NCI-H1092 treated with DMSO at 0.1 percent for 48 hours (cell line): ENCODE measurements at places on chromosomes 2 and 18.

DNA sequence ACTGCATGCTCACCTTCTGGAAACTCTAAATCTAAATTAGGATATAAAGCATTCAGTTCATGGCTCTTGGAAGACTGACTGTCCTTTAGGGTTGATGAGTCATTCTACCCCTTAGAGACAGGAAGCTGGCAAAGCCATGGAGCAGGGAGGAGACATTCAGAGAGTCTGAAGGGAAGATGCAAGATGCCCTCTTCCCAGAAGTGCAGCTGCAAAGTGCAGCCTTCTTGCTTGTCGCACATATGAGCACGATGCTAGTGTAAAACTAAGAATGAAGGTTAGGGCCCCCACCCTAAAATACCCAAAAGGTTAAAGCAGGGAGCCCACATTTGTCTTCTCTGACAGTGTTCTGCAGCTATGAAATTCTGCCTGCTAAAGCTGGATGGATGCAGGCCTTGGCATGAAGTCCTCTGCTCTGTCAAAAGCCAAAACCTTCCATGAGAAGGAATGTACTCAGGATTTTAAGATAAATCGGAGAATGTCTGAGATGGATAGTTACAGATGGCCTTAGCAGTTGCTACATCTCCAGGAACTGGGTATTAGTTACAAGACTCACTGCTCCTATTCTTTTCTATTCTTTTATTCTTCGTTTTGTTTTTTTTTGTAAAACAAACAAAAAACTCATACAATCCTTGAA lies 89.7 kb downstream of the POLE4 start:
- DNase-seq: no peak

- DNase-seq: no peak
Observed at GRCh38 chr2:12335131-12335530, 381.6 kb upstream of the TRIB2 start.

DNA sequence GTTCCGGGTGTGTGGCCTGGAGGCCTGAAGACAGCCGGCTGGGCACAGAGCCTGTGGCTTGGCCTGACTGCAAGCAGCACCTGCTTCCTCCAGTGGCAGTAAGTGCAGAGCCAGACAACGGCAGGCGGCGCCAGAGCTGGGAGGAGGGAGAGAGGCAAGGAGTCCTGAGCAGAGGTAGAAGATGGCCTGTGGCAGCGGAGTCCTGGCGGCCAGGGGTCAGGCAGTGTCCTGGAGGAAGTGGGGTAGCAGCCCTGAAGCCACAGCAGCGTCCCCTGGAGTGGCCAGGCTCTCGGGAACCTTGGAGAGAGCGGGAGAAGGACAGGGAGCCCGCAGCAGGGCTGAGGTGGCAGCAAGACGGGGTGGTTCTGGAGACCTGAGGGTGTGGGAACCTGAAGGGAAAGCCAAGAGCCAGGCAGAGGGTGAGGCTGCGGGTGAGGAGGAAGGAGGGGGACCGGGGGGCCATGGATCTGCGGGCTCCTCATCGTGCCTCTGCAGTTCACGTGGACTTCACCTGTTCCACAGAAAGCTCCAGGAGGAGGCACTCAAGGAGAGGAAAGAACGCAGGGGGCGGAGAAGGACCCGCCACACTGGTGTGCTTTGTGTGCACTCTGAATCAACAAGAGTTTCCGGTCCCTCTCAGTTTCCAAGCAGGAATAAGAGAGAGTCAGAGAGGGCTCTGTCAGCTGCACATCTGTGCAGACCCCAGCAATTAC lies 85.9 kb downstream of the USP40 start:
- peak; percentile 59 for DNase-seq

GRCh38 chr2:9720352-9721093 lies 89.7 kb upstream of the YWHAQ start:
- DNase-seq: peak; percentile 70

DNA sequence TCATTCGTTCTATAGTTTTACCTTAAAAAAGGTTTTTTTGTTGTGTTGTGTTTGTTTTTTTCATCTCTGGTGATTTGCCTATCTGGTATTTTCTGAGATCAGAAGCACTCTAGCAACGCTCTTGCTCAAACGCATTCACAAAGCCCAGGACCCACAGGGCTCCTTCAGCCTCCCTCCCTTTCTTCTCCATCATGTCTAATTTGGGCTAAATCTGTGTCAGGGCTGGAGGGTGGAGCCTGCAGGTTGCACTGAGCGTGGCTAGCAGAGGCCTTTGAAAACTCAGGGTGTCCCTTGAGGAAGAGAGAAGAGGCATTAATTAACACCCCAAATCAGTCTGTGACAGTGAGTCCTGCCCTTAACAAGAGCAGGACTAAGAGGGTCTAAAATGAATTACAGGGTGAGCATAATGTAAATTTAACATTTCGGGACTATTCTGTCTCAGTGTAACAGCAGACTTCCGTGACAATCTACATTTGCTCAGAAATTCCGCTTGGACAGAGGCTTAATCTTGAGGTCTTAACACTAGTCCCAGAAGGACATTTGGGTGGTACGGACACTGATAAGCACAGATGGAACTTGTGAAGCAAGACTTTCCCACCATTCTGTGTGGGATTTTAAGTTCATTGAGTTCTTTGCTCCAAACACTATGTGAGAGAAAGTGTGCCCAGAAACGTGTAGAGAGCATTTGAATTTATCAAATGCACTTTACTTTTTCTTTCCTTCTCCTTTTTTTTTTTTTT lies 174.4 kb upstream of the APCDD1 start:
- DNase-seq: no peak

GRCh38 chr2:60219536-60219935 lies 333.9 kb downstream of the BCL11A start:
- DNase-seq: no peak

DNA sequence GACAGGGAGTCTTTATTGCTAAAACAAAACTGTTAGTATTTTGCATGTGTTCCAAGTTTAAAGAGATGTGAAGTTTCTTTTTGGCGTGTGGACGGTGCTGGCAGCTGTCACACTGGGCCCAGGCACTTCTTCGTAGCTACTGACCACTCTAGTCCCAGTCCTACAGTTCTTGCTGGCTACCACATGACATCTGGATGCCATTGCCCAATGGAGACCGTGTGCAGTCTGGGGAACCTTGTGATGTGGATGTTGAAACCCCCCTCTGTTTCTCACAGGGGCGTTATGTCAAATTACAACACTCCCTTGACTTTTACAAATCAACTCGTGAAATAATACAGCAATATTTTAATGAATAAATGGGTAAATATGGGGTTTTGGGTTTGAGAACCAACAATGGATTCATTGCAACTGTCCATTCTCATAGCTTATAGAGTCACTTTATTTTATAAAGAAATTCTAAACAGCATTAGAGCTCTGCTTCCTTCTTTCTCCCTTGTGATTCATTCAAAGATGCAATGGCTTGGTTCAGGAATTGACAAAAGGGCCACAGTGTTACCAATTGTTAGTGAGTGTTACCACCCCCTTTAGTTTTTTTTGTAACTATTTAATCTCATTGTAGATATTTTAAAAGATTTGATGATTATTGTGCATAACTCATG lies 1.2 kb downstream of the GPD2 start:
- DNase-seq: no peak

DNA sequence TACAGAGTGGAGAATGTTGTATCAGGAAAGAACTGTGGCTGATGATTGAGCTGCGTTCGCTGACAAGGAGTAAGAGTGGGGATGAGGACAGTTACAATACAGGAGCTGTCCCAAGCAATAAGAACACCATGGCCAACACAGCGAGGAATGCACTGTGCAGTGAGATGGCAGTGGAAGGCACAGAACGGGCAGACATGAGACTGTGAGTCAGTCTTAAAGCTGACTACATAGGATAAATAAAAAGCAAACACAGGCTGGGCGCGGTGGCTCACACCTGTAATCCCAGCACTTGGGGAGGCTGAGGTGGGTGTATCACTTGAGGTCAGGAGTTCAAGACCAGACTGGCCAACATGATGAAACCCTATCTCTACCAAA lies 89.8 kb downstream of the CABYR start:
- DNase-seq: no peak

DNA sequence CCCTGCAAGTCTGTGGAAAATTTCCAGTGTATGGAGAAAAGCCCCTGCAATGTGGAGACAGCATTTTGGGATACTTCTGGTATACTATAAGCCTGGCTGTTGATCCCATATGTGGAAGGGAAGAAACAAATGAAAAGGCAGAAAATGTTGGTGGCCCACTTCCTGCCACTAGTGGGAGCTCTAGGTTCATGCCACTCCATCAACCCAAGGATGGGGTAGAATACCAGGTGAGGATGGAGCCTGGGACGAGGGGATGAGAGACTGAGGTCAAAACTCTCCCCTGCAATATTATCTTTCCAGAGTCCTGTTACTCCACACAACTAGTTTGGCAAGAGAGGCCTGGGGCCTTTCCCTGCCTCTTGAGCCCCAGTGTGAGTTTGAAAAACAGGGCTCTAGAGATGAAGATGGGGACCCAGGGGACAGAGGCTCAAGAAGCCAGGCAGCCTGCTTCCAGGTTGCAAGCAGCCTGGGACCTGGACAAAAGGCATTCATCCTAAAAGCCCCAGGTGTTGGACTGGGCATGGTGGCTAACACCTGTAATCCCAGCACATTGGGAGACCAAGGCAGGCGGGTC lies 31.9 kb downstream of the BMP10 start:
- no peak for DNase-seq

DNA sequence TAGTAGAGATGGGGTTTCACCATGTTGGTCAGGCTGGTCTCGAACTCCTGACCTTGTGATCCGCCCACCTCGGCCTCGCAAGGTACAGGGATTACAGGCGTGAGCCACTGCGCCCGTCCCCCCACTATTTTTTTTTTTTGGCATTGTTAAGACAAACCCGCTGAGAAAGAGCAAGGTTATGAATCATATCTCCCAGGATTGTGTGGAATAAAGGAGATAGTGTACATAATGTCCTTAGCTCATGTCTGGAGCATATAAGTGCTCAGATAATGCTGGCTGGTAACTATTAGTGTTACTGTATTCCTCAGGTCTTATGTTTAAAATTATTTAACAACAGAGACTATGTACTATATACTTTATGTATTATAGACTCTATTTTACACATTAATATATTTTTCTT lies 36.0 kb downstream of the TTC27 start:
- DNase-seq: no peak

DNA sequence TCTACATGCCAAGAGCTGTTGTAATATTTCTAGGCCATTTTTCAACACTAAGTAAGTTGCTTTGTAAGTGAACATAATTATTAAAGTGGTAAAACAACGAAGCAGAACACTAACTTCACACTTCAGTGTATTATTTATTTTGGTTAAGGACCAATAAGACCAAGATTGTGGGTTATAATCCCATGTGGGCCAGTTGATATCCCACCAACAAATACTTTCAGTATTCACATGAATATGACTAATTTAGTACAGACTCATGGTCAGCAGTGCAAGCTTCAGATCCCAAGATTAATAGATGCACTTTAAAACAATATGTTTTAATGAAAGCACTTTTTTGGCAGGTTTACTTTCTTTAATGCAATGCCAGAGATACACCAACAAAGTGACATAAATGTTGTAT lies 154.3 kb downstream of the LCLAT1 start:
- DNase-seq: no peak

DNA sequence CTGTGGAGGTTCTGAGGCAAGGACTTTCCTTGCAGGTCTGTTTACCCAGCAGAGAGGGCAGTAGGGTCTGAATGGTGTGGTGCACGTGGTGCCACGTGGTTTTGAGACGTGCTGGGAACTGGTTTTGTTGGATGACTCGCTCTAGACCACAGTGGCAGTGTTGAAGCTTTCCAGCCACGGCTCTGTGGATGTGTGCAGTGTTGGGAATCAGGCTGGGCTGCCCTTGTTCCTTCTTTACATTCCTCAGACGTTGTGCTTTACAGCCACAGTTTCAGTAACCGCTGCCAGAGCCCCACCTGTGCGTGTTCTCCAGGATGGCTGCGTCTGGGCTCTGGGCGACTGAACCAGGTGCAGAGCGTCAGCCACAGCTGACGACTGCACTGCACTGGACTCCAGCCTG lies 8.2 kb downstream of the CTDP1 start:
- DNase-seq: no peak

GRCh38 chr2:101466426-101466825 lies 8.5 kb downstream of the RFX8 start:
- DNase-seq: peak; percentile 16

DNA sequence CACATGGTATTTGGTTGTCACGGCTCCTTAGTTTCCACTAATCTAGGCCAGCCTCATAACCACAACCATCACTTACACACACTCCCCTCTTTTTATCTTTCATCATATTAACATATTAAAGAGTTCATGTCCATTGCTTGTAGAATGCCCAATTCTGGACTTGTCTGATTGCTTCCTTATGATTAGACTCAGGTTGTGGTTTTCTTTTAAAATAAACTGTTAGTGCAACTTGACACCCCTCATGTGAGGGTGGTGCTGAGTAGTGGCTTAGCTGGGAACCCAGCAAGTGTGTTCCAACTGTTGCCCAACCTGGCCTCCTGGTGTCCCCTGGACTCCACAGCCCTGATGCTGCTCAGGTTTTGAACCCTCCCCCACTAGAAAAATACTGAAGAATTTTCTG lies 20.1 kb upstream of the CD207 start:
- no peak for DNase-seq

DNA sequence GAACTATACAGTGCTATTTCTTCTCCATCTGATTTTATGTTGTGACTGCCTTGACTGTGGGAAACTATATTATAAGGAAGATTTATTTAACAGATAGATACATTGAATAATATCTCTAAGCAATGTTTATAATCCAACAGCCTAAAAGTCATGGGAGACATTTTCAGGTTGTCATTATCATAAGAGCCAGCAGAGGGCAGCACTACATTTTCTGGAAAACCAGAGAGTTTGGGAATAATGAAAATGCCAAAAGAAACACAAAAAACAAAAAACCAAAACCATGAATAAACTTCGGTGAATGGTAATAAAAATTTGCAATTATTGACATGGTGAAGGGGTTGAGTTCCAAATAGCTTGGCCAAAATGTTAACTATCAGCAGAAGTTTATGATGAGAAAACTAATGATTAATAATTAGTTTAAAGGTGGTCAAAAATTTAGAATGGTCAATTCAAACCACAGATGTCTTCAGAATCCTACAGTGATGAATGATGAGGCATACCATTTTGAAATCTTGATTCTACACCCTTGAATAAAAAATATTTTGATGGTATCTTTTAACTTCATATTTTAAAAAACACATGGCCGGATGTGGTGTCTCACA lies 4.7 kb downstream of the EEF1B2 start:
- DNase-seq: no peak

DNA sequence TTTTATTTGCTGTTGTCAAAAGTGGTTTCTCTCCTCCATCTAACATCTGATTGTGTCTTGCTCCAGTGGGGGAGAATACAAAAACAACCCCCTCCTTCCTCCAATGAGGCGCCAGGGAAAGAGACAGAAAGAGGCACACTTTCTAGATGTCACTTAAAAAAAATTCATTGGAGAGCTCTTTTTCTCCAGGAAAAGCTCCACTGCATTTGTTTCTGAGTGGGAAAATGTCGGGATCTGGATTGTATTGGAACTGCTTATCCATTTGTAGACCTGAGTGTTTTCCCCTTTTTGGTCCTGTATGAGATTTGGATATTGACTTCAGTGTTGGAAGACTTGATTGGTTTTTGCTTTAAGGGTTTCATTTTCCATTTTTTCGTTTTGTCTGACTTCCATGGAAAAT lies 995 bp downstream of the MBD5 start:
- no peak for DNase-seq

- DNase-seq: no peak
Observed at GRCh38 chr2:116378786-116379185, 1435.7 kb upstream of the DDX18 start.
